ENCODE measurements at places on chromosomes 5 and 9.

GRCh38 chr5:94457788-94458187 lies 160.6 kb downstream of the KIAA0825 start:
- no peak for DNase-seq

GRCh38 chr9:749716-750115 lies 91.8 kb upstream of the DMRT1 start:
- DNase-seq, result no peak

GRCh38 chr9:114238891-114239875 lies 83.7 kb upstream of the ORM1 start:
- DNase-seq, result peak; percentile 72

- DNase-seq, result no peak
These were observed 53.7 kb upstream of the TEX48 start for GRCh38 chr9:114735704-114736103.

- peak; percentile 1 for DNase-seq
These were observed 687 bp downstream of the LYSMD3 start for GRCh38 chr5:90528601-90529193.

GRCh38 chr5:151903243-151903653 lies 21.4 kb downstream of the GLRA1 start:
- no peak for DNase-seq

DNA sequence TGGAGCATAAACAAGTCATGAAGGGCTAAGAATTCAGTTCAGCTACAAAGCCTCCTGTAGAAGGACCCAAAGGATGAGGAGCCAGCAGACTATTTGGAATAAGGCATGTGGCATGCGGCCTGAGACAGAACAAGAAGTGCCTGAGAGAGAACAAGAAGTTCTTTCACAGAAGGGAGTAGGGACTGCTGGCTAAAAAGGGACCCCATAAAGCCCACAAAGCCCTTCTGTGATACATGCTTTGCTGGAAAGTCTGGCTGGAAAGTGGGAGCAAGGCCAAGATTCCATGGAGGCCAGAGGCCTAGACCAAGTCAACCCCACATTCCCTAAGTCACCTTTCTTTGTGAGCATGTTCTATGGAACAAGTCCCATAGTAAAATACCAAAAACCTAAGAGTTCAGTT lies 35.9 kb upstream of the UBAP2 start:
- DNase-seq, result no peak

GRCh38 chr9:77708064-77708815 lies 60.1 kb upstream of the GNA14 start:
- no peak for DNase-seq

- no peak for DNase-seq
These were observed 48.1 kb downstream of the ITGA2 start for GRCh38 chr5:53037141-53037859.

DNA sequence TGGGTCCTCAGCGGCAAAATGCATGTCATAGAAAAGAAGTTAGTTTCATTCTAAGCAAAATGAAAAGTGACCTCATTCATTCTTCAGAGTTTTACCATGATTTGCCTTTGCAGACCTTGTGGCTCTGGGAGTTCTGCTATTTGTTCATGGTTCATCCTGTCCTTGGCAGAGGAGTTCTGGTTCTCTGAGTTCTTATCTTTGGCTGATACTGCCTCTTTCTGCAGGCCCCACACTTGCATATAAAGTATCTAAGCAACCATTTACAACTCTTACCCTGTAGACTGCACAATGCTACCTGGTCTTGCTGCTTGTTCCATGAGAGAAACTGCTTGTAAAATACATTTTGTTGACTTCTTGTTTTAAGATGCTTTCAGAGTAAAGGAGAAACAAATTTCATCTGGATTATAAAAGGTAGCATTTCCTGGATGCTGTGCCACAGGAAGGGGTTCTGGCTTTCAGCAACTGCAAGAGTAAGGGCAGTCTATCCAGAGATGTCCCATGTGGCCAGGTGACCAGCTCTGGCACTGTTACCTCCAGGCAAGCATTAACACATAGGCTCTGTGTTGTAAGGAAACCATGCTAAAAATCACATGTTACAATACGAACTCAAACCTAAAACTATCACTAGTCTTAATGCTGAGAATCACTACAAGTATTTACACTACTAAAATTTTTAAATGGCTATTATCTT lies 513.2 kb downstream of the SPOCK1 start:
- DNase-seq, result no peak

- DNase-seq, result no peak
These were observed 134.7 kb downstream of the SEMA6A start for GRCh38 chr5:116439905-116440304.

GRCh38 chr9:130636648-130637020 lies 27.8 kb upstream of the PRDM12 start:
- DNase-seq, result no peak

GRCh38 chr5:28967848-28968247 lies 1929.5 kb upstream of the CDH9 start:
- DNase-seq, result no peak

- no peak for DNase-seq
These were observed at the start of gene PHAX for GRCh38 chr5:126600631-126601511. Gene PHAX, plus strand, starts transcription at chr5:126600947. Its CDS starts 16 bp downstream, at chr5:126600963.

GRCh38 chr5:178307267-178308045 lies 74.9 kb upstream of the PHYKPL start:
- DNase-seq, result no peak

DNA sequence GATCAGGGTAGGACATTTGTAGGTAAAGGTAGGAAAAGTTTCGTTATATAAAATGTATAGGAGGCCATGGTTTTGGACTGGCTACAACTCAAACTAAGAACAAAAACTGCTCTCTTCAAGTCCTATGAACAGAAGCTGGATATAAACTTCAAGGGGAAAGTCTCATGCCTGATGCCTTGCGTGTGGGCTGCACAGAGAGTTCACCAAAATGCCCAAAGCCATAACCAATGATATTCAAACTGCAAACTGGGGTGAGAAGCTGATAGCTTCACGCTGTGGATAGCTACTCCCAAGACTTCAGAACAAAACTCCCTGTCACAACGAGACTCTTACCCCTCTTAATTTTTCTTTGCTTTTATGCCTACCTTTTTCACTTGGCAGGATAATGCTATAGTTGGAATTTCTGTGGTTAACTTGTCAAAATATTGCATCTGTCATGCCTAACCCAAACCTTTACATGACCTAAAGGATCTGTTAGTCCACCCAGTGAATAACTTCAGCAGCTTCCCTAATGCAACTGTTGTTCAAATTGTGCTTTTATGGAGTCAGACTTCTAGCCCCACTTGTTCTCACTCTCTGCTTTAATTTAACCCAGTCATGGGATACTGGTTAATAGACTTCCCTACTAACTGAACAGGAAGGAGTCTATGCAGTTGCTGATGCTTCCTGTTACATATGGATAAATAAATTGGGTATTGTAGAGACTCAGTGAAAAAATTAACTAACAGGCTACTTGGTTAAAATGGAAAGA lies 71.9 kb downstream of the SFXN1 start:
- no peak for DNase-seq

DNA sequence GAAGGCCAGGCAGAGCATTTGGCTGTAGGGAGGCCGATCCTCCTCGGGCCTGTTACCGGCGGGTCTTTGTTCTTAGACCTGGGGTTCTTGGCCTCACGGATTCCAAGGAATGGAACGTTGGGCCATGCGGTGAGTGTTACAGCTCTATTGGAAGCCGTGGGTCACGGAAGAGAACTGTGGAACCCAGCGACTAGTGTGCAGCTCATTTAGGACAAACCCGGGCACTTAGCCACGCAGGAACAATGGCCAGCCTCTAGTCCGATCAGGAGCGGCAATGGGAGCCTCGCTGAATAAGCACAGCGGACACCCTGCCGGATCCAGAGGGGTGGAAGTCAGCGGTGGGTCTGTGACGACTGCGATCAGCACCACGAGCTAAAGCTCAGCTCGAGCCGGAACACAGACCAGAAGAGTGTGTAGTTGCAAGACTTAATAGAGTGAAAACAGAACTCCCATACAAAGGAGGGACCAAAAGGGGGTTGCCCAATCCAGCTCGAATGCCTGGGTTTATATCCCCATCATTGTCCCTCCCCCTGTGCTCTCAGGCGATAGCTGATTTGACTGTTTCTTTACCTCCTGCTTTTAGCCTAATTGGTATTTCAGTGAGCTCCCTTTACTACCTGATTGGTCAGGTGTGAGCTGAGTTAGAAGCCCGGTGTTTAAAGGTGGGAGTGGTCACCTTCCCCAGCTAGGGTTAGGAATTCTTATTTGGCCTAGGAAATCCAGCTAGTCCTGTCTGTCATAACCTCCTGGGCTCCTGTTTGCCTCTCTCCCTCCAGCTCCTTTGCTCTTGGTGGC lies 53.7 kb upstream of the RPL26L1 start:
- no peak for DNase-seq
